ENCODE measurements at places on chromosomes 12 and 14.

- DNase-seq: no peak
Measured at GRCh38 chr12:109014984-109015765, 5.7 kb downstream of the SVOP start.

DNA sequence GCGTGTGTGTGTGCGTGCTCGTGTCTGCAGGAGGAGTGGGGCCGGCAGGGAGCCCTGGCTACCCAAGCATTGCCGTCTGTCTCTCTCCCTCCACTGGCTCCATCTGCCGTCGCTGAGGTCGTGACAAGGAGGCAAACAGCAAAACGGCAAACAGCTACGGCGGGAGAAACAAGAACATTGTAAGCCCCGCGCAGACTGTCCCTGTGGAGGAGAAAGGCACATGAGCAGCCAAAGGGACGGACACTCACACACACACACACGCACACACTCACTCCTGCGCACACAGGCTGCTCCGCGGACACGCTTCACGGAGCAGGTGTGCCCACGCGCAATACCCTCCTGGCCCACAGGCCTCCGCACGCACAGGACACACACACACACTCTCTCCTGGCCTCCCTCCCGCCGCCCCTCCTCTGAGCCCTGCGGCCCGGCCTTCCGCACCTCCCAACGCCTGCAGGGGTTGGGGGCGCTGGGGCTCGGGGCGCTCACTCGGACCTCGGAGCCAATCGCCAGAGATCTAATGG, 905 bp downstream of the CISTR start:
- DNase-seq: no peak

- no peak for DNase-seq
Measured at GRCh38 chr12:75135026-75135425, 74.6 kb downstream of the KCNC2 start.

DNA sequence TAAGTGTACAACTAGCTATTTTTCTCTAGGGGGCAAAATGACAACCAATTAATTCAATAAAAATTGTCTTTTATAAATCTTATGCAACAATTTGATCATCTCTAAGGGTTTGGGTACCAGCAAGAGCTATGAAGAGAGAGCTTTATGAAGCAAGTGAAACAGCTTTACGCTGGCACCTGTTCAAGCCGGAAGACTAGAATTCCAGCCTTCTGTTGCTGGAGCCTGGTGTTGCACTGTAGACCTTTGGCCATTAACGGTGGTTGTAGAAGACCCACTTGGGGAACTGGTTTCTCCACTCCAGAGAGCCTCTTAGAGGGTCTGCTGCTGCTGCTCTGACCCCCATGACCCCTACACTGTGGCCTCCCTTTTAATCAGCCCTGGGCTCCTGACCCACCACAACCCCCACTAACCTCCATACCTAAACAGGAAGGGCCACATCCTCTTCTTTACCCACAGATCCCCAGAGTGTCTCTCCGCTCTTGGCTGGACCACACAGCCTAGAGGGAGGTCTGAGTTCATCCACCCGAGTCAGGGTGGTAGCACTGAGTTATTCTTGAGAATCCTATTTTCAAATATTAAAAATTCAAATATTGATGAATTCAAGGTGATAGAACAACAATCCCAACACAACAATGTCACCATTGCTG, 54.6 kb upstream of the STON2 start:
- no peak for DNase-seq

GRCh38 chr12:123040106-123040505, 59.6 kb downstream of the ARL6IP4 start:
- DNase-seq: no peak

GRCh38 chr14:100283984-100284881, 22.0 kb downstream of the SLC25A29 start:
- DNase-seq: no peak

All from AML-193 (cell line).